ENCODE measurements at places on chromosomes 1 and 21.

DNA sequence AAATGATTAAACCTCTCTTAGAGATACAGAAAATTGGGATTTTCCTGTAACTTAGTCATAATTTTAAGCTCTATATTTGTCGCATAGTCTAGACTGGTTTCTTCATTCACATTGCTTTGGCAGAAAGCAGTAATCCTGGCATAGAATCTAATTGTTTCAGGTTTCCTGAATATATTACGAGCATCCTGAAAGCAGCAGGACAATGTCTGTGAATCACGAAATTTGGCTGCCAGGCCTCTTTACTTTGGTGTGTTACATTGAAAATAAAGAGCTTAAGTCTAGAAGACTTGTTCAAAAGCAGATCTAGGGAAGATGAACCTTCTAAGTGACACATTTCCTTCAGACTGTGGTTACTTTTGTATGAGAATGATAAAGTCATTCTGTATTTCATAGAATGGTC is 72.2 kb downstream of the TDRD5 start:
- DNase-seq = no peak

- no peak for DNase-seq
These were observed 27.4 kb downstream of the AGL start for GRCh38 chr1:99877568-99877967.

DNA sequence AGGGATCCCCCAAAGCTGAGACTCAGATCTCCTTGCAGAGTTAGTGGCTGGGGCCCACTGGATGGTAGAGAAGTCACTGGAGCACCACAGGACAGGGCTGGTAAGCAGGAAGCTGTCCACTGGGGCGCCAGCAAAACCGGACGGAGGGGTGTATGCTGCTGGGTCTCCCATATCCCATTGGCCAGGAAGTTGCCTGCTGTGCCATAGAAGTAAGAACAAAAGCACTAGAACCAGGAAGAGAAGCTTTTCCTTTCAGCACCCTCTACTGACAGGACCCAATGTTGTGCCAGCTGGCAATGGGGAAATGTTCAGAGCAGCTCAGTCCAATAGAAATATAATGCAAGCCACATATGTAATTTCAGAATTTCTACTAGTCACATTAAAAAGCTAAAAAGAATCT is 146.6 kb downstream of the SPATA46 start:
- DNase-seq = peak; percentile 30

- no peak for DNase-seq
These were observed 44.5 kb upstream of the EDN2 start for GRCh38 chr1:41528726-41529605.

DNA sequence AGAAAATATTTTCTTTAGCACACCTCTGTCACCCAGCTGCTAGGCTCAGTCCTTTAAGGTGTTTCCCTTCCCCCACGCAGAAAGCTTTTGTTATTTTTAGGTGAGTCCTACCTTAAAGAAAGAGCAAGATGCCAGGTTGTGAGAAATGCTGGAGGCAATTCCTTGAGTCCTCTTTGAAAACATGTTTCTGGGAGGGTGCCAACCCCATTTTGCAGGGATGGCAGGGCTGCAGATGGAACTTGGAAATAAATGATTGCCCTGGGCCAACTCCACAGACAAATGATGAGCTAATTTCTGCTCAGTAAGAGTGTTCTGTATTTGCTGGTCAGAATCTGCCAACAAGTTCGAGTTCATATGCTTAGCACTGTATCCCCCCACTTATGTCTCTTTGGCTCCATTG is 119.2 kb upstream of the RAB3GAP2 start:
- no peak for DNase-seq

- peak; percentile 46 for DNase-seq
These were observed 904.2 kb downstream of the ADGRL2 start for GRCh38 chr1:82704966-82705365.

- no peak for DNase-seq
These were observed 21.5 kb downstream of the RPL5 start for GRCh38 chr1:92853299-92853698.

DNA sequence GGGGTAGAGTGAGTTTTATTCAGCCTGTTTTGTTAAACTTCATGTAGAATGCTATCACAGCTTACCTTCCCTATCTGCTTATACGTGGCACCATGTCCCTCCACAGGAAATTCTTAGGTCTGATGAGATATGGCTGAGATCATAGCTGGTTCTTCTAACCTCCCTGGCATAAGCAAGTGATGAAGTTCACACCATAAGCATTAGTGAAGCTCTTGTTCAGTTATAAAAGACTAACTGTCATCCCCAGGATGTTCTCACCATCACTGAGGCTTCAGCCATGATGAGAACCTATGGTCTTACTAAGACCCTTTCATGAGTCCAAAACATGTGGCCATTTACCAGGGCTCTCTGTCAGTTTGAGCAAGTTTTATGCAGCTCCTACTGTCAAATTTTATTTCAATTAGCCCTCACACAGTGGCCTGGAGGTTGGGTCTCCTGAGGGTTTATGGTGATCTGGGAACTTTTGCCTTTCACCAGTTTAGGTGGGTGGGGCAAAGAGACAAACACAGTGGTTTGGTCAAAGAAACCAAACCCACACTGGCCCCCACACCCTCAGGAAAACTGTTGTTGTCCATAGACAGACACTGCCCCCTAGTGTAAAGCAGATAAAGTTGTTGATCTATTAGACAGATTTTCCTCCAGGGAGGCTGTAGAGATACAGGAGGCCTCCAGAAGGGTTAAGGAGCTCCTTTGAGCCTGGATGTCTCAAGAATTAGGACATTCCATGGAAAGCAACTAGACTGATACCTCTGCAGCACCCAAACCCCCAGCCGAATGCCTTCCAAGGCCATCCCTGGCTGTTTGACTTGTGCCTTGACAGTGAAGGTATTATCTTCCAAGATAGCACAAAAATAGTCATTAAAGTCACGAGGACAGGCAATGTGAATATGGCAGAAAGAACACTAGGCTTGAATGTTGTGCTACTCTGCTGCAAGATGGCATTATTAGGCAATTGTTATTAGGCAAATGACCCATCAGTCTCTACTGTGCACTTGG is 5.0 kb downstream of the SLC22A15 start:
- DNase-seq = peak; percentile 76

- no peak for DNase-seq
These were observed 225.6 kb upstream of the FGGY start for GRCh38 chr1:59071289-59071688.

- DNase-seq = no peak
These were observed 47.5 kb downstream of the SYDE2 start for GRCh38 chr1:85153149-85153891.

DNA sequence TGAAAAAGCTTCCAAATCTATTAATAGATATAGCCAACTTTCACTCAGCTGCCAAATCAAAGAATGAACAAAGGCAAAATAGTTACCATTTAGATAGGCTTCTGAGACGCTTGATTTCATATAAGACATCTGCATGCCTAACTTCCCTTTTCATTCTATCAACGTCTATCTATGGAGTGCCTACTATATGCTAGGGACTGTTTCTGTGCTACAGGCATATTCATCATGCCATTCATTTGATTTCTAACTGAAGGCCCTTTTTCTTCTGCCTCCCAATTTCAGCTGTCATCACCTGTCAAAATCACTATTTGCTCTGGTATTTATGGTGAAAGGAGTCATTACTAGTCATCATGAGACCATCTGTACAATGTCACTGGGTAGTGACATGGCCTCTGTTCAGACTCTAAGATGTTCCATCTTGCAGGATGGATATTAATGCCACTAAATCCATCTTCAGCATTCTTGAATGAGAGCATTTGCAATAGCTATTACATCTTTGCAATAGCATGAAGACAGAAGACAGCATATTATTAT is 4.3 kb upstream of the KRTAP13-1 start:
- DNase-seq = no peak

DNA sequence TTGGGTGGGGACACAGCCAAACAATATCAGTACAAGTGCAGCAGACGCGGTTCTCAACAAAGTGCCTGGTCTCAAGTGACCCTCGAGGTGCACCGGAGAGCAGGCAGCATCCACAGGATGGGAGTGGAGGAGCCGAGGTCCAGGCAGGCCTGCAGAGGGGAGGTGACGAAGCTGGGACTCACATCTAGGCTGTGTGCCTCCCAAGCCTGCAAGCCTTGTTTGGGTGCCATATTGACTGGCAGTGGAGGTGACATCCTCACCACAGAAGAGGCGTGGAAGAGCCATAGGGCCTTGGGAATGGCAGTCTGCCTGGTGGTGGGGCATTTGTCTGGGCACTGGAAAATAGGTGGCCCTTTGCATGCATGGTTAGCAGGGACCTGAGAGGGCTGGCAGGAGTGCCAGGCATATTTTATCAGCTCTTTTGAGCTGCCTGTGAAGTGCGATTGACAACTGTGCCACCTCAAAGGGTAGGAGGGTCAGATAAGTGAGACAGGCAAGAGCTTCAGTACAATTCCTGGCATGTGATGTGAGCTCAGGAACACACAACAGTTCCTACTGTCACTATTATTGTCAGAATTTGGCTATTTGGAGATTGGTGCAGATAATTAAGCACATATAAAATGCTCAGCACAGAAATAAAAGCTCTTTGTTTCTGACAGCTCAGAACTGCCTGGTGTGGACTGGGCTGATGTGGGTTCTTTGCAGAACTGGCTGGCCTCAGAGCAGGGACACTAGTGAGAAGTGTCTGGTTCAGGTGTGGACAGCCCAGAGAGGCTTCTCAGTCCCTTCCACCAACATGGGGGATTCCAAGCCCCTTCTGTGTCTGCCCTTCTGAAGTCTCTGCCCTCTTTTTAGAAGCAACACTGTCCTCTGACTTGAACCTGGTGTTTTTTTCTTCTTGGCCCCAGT is 347.6 kb upstream of the AJAP1 start:
- DNase-seq = no peak

DNA sequence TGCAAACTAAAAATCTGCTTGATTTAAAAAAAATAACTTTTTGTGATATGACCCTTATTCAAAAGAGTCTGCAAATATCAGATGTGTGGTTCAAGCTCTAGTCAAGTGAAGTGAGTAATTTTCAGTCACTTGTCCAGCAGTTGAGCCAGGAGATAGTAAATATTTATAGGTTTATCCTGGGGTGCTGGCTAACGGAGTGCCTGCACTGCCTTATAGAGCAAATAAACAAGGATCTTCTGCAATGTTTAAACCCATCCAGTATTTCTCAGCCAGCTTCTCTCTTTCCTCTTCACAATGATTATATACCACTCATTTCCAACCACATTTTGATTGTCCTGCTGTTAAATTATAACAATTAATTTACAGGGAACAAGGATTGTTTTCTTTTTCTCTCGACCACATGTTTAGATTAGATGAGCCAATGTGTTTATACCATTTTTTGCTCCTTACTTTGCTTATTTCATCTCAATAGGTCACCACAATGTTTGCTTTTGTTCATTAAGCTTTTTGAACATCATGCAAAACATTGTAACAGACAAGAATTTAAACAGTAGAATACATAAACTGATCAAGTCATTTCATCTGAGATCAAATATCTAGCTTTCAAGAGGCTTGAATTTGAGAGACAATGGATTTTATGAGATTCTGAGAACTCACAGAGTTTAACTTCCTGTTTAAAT is 60.3 kb upstream of the GREM2 start:
- no peak for DNase-seq

- DNase-seq = peak; percentile 25
These were observed 3.8 kb upstream of the PARS2 start for GRCh38 chr1:54768093-54768492.

- DNase-seq = no peak
These were observed 156.0 kb downstream of the TOMM20 start for GRCh38 chr1:234972411-234973191.

- peak; percentile 38 for DNase-seq
These were observed 66.7 kb upstream of the ABCD3 start for GRCh38 chr1:94351481-94351880.

DNA sequence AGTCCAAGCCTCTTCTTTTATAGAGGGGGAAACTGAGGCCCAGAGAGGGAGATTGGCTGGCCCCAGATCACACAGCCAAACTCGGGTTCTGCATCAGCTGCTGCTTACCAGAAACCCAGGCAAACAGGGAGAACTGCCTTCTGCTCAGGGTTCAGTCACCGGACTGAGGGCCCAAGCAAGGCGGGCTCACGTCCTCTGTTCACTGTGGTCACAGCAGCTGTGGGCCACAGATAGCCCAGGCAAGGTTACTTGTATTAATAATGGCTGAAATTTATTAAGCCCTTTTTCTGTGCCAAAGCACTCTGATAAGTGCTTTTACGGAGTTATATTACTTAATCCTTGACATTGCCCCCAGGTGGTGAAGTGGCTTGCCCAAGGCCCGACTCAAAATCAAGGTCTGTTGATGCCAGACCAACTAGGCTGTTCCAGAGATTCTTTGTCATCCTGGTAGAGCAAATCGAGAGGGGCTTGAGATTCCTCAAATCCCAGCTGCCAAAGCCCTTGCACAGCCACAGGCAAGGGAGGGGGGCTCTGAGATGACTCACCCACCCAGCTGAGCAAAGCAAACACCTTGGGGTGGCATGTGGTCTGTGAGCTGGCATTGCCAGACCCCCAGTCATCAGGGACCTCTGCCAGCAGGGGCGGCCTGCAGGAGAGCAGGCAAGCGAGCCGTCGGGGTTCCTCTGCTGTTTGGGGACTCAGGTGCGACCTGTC is 36.5 kb downstream of the EPHB2 start:
- DNase-seq = peak; percentile 79

GRCh38 chr1:203300441-203301330 is 4.6 kb upstream of the BTG2 start:
- DNase-seq = no peak

- DNase-seq = no peak
These were observed 46.9 kb upstream of the TMEM51 start for GRCh38 chr1:15106608-15107007.

GRCh38 chr21:37551331-37551992 is 184.9 kb downstream of the DYRK1A start:
- DNase-seq = peak; percentile 61

DNA sequence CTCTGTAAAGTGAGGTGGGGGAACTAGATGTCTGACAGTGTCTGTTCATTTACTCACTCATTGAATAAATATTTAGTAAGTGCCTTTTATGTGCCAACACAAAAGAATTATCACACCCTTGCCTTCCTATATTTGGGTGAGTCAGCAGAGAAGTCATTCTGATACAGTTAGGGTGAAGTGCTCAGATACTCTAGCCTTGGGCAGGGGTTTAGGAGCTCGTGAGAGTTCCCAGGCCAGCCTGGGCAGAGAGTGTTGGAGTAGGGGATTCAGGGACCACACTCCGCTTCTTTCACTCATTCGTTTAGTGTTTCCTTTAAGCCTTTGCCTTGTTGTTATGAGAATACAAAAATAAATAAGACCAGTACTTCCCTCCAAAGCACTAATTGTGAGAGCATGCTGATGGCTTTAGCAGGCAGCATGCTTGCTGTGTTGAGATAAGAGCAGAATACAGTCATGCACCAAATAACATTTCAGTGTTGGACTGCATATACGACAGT is 83.9 kb downstream of the DYRK1A start:
- DNase-seq = peak; percentile 52

DNA sequence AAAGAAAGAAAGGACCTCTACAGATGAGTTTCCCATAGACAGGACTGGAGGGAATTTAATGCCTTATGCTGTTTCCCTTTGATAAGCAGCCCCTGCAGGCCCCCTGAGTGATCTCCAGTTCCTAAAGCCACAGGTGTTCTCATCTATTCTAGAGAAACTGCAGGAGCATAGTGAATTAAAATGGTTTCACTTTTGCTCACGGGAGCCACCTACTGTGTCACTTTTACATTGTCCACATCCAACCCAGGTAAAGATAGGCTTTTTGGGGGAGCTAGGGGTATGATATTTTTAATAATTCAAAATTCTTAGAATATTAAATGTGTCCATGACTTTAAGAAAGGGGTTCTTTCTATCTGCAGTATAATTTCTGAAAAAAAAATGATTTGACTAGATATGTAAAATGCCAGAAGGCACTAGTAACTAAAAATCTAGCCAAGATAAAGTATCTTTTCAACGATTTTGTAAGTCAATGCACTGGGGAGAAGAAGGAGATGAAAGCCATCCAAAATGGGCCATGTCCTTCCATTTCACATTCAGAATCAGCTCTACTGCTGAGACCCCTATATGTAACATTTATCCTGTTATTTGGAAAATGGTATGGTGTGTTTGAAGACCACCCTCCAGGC is 267.3 kb upstream of the DUSP10 start:
- no peak for DNase-seq
